ENCODE measurements at places on chromosomes 3 and 15. TPM values are rescaled to one million over a fixed set of nuclear protein-coding genes. Genes with fewer than 3 reads are reported as not detected.

Gene LSG1
- 59.3 TPM for total RNA-seq

Gene CPN2
- not detected for total RNA-seq

Gene ACTC1
- 47.7 TPM for total RNA-seq

Gene SAMD7
- not detected for total RNA-seq

Gene SCN11A
- not detected for total RNA-seq

Gene PLAAT1
- total RNA-seq, result not detected

Gene VEPH1
- not detected for total RNA-seq

Gene NMNAT3
- total RNA-seq, result 3.0 TPM

Gene GLDN
- 20.7 TPM for total RNA-seq

Data from thoracic aorta (tissue), 2 donors.